ENCODE measurements at places on chromosomes 6 and 20.

GRCh38 chr6:93894521-93894920, 475.2 kb upstream of the EPHA7 start:
- DNase-seq, result no peak

DNA sequence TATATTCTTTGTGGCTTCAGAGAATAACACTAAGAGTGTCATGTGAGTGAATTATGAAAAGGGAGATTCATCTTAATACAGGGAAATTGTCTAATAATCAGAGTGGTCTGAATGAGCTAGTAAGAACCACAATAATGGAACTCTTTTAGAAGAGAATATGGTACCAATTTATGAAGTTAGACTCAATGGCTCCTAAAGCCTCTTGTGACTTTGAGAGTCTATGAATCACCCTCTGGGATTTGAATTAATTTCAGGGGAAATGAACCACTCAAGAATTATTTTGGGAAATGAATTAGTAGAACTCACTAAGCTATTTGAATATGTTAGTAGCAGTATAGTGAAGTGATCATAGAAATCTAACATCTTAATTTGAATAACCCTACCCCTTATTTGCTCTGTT, 14.3 kb downstream of the PCMT1 start:
- no peak for DNase-seq

- no peak for DNase-seq
Observed at GRCh38 chr6:113756290-113756665, 100.9 kb upstream of the MARCKS start.

DNA sequence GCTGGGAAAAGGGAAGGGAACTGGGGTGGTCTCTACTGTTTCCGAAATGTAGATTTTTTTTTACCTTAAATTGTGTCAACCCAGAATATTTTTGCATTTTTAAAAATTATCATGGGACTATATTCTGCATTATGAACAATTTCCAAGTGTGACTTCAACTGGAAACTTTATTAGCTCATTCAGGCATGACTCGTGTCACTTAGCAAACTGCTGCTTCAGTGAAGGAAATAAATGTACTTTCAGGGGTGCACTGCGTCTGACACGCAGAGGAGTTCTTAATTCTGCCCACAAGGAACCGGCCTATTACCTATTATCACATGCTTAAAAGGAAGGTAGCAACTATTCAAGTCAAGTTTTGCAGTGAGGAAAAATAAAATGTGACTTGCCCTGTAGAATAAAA, 291.3 kb upstream of the PRDM1 start:
- no peak for DNase-seq

GRCh38 chr20:4925842-4926530, 75.3 kb downstream of the SLC23A2 start:
- no peak for DNase-seq

DNA sequence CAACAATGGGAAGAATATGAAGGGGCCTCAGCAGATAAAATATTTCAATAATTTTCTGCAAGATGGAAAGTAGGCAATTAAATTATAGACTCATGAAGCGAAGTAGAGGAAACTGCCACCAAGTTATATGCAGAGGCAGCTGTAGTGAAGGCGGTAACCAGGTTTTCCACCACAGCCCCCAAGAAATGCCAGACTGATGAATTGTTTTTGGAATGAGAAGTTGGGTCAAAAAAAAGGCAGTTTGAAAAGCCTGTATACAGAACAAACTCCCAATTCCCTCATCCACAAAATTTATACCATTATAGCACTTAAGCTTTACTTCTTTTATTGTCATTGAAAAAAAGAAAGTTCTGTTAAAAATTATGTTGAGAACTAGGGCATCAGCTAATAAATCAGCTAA, 45.3 kb downstream of the ELOVL4 start:
- no peak for DNase-seq

DNA sequence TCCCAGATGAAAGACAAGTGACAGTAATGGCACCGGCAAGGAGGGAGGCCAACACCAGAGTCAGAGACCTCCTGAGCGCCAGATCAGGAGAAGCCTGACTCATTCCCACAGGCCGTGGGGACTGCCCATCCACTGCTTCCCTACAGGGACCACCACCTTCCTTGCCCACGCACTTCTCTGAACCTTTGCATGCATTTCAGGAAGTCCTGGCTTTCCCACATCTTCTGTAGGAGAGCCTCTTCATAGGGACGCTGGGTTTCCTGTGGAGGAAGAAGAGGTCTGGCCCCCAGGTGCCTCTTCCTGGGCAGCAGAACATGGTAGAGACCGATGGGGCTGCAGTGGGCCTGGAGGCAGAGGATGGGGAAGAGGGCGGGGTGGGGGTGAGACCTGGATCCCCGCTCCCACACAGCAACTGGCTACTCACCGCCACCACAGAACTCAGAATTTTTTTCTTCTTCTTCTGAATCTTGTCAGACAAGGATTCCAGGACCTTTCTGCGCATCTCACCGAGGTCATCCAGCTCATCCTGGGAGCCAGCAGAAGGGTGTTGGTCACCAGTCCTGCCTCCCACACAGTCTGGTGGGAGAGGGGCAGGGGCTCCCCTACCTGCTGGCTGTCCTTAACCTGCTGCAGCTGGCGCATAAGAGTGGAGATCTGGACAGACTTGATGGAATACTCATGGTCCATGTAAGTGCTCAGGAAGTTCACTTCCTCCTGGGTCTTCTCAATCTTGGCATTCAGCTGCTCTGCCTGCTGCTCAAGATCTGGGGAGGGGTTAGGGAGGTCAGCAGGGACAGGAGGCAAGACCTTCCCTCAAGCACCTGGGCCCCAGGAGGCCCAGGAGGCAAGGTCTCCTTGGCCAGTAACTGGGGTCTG, 13.7 kb downstream of the C20orf96 start:
- no peak for DNase-seq

GRCh38 chr20:8471465-8471864, 339.4 kb downstream of the PLCB1 start:
- DNase-seq, result no peak

DNA sequence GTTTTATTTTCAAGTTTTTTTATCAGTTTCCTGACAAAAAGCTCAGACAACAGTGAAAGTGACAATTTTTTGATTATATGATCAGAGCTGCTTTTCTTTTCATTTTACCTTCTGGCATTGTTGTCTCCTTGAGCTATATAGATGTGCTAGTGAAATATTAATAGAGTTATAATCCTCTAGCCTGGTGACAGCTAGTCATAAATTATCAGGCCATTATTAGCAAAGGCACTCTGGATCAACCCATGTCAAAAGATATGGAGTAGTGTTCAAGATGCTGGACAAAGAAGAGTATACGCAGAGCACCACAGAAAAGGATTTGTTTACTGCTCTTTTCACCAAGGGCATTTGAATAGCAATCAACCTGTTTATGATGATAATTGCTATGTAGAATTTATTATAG, 1230.1 kb downstream of the HACE1 start:
- DNase-seq, result no peak

GRCh38 chr20:32888636-32889035, 29.9 kb downstream of the EFCAB8 start:
- DNase-seq, result no peak

- no peak for DNase-seq
Observed at GRCh38 chr20:63252284-63252711, 2.0 kb downstream of the NKAIN4 start.

All from activated CD4-positive, alpha-beta T cell treated with anti-CD3 and anti-CD28 coated beads, Interleukin-2, amount 50 U/mL, for 4 hours (primary cell).